ENCODE measurements at places on chromosomes 2 and 18.

GRCh38 chr2:173132531-173132930, 56.9 kb downstream of the MAP3K20 start:
- no peak for DNase-seq

GRCh38 chr2:193462411-193462810, 1267.7 kb upstream of the TMEFF2 start:
- no peak for DNase-seq

- no peak for DNase-seq
Measured at GRCh38 chr18:34872066-34872465, 162.0 kb downstream of the DTNA start.

- DNase-seq = no peak
Measured at GRCh38 chr2:109532728-109533076, 81.1 kb downstream of the SEPTIN10 start.

- DNase-seq = no peak
Measured at GRCh38 chr18:13826209-13826608, 2.3 kb downstream of the MC5R start.

GRCh38 chr2:73494031-73494430, 108.4 kb downstream of the ALMS1 start:
- DNase-seq = no peak

- DNase-seq = no peak
Measured at GRCh38 chr2:206851521-206851920, 86.1 kb downstream of the FASTKD2 start.

- no peak for DNase-seq
Measured at GRCh38 chr18:72762515-72763122, 105.2 kb downstream of the NETO1 start.

GRCh38 chr2:233048569-233049193, 11.5 kb upstream of the INPP5D start:
- no peak for DNase-seq

- no peak for DNase-seq
Measured at GRCh38 chr2:29394311-29394980, 279.2 kb downstream of the CLIP4 start.

GRCh38 chr2:224030786-224031185, 8.3 kb downstream of the SERPINE2 start:
- DNase-seq = no peak

DNA sequence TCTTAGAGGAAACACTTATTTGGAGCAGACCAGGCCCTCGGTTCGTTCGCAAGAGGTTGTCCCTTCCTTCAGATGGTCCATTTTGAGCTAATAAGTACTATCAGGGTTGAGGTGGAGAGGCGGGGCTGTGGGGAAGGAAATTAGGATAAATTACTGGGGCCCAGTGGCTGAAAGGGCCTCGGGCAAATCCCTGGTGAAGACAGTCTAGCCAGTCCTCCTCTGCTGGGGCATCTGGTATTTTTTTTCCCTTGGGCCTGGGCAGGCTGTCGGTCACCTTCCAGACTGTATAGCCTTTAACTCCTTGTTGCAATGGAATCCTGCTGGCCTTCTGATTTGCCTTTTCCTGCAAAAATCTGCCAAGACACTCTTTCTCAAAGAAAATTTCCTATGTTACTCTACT, 1.7 kb upstream of the MYO3B start:
- no peak for DNase-seq

GRCh38 chr2:10504994-10505820, 57.1 kb upstream of the ODC1 start:
- DNase-seq = no peak

DNA sequence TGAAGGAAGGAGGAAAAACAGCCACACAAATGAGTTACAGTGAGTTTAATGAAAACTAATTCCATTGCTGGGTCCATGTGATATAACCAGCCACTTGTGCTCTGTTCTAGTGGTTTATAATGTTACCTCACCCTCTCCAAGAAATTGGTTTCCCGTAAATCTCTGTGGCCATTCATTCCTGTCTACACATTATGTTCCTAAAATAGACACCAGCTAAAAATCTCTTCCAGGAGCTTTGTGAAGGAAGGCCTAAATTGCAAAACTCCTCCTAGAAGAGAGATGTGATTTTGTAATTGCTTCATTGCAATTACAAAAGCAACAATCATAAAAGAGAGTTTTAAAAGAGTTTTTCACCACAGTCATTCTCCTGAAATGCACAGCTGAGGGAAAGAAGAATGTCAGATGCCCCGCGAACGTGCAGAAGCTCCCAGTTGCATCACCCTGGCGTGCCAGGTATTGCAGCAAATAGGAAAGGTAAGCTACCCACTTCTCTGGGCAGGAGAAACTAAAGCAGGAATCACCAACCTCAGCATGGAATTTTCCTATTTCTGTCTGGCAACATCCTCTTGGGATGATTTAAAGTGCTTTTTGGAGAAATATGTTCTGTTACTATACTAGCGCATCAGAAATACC, 1.7 kb downstream of the SCN1A start:
- DNase-seq = no peak

- DNase-seq = no peak
Measured at GRCh38 chr2:120904379-120904778, 168.7 kb downstream of the GLI2 start.

GRCh38 chr2:67246791-67247190, 150.3 kb upstream of the ETAA1 start:
- DNase-seq = no peak

- DNase-seq = no peak
Measured at GRCh38 chr2:110205660-110206455, 1.0 kb upstream of the NPHP1 start.

DNA sequence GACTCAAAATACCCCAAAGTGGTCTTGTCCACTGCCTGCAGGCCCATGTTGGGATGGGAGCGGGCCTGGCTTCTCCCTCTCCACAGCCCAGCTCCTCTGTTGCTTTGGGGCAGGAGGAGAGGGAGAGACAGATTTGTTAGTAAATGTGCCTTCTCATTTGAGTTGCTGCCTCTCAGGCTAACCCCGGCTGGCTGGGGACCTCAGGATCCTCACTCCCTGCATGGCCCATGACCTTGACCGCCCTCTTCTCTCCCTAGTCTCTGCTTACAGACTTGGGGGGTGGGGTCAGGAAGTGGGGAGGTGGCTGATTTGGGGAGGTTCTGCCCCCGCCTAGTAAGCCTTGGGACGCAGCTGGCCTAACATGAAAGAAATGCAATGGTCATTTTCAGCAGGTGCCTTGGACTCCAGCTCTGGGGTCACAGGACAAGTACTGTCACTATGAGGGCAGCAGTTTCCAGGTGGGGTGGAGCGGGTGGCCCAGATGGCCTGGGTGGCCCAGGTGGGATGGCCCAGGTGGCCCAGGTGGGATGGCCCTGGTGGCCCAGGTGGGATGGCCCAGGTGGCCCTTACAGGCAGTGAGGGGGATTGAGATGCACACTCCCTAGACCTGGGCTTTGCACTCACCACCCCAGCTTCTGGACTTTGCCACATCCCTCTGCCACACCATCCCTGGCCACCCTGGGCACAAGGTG, 24.1 kb downstream of the HJURP start:
- no peak for DNase-seq

GRCh38 chr2:2810504-2810903, 479.4 kb upstream of the MYT1L start:
- DNase-seq = no peak

DNA sequence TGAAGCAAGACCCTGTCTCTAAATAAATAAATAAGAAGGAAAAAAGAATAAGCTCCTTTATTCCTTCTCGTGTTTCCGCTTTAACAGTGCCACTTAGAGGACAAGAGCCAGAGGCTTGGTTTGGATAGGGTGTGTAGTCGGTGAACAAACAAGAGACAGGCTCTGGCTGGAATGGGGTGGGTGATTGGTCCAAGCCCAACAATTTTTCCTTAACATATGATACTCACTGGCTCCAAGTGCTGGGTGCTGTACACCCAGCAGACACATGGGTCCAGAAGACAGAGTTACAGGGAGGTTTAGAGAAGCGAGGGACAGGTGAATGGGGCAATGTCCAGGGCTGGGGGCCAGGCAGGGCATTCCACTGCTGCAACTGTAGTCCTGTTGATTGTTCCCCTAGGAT, 77.8 kb downstream of the NCAPH start:
- DNase-seq = peak; percentile 39

DNA sequence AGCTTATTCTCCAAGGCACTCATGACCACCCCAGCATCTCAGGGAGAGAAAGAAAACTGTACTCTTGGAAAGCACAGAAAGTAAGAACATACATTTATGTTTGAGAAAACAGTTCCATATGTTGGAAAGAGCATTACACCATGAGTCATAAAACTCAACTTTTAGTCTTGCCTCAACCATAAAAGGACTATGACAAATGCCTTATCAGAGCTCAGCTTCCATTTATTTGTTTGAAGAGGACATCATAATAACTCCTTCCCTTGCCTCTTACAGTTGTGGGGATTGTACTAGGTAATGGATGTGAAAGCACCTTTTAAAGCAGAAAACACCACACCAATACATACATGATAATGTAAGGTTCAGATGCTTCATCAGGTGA, 370.8 kb downstream of the LNPK start:
- DNase-seq = no peak

DNA sequence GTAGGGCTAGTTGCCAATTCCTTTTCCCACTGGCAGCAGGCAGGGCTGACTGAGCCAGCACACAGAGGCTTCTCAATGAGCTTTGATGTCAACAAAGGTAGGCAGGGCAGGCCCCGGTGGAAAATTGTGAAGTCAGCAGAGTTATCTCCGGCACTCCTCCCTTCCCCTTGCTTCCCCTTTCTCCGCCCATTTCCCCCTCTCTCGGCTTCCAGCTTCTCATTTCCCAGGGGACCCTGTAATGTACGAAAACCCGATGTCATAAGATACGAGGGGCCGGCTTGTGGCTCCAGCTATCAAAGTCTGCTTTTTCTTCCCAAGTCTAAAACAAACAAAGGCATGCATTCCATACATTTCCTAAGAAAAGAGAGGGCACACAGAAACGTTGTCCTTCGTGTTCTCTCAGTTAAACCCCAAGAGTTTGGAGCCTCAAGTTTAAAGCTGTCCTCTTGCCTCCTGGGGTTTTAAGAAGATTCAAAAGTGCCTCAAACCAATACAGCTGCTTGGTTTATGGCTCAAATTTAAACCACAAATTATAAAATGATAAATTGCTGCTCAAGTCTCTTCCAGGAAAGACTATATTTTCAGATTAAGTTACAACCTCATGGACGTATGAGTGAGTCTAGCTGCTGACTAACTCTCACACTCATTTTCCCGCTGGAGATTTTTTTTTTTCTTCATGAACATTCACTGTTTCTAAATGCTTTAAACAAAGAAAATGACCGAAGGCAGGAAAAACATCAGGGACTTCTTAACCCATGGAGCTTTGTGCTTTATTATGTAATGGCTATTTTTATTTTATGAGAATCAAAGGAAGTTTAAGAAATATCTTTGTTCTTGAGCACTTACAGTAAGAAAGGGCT, 27.2 kb upstream of the EML4 start:
- DNase-seq = no peak

DNA sequence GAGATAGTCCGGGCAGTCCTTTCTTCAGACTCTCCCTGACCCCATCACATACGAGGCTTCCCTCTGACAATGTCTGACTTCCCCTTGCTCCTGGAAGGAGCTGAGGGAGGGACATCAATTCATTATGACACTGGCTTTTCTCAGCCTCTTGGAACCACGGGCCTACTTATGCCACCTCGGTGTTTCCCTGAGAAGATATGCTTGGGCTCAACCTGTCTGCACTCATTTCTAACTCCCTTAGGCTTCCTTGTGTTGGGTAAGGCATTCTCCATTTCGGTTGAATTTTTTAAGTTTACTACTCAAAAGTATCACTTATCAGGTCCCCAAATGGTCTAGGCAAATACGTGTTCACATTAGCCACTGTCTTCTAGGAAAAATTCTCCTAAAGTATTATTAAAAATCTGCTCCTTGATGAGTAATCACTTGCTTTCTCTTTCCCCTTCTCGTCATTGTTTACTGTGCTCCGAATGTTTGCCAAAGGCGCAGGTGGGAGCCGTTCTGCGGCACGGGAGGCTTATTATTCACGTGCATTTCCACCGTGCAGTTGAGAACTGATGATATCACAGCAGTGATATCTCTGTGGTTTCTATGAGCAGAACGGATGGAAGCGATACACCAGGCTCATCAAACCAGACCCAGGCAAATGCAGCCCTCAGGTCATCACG, 33.1 kb downstream of the ARL4C start:
- peak; percentile 6 for DNase-seq

- DNase-seq = no peak
Measured at GRCh38 chr2:30757749-30758148, 49.5 kb downstream of the CAPN13 start.

- peak; percentile 8 for DNase-seq
Measured at GRCh38 chr18:24397131-24397693, 412 bp downstream of the OSBPL1A start.

DNA sequence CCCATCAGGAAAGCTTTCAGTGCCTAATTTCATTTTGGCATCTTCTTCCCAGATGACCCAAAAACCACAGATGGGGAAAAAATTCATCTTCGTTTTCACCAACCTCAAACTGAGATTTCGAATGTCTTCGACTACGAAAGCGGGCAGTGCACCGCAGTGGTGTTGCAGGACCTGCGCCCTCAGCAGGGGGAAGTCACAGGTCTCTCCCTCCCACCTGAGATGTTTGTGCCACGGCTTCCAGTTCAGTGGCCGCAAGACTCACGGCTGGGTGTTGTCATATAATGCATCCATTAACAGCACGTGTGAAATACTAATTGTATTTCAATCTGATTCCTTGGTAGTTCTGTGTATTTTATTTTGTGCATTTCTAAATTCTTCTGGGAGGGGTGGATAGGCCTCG, 66.2 kb upstream of the SALL3 start:
- no peak for DNase-seq

- DNase-seq = peak; percentile 17
Measured at GRCh38 chr2:38274286-38275276, 102.5 kb downstream of the ATL2 start.

- DNase-seq = no peak
Measured at GRCh38 chr2:118535818-118536212, 311.6 kb downstream of the EN1 start.

GRCh38 chr2:41940745-41941063, 107.1 kb upstream of the PKDCC start:
- DNase-seq = no peak

DNA sequence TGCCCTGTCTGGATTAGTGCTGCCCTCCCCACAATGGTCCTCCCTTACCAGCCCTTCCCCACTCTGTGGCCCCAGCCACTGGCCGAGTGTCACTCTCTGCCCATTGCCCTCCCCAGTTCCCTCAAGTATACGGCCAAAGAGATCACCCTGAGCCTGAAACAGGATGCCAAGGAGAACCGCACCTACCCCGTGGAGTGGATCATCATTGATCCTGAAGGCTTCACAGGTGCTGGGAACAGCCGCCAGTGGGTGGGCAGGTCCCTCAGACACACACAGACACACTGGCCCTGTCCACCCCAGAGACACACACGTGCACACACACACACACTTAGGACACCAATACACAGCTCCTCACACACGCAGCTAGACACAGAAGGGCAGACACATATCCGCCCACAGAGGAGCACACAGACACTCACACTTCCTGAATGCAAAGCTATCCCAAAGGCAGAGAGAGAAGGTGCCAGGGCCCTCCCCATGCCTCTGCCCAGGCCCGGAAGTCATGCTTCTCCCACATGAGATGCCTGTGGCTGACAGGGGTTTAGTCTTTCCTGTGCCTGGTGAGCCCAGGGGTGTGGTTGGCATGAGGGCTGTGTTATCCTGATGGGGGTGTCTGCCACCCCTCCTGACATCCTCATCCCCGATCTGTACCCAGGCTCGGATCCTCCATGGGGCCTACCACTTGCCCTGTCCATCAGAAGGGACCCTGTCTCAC, 2.9 kb downstream of the CHRND start:
- no peak for DNase-seq

All from T47D (cell line).